Upper lobe of left lung (tissue), 6 donors: ENCODE measurements at places on chromosomes 12 and 14. TPM values are rescaled to one million over a fixed set of nuclear protein-coding genes. Genes with fewer than 3 reads are reported as not detected.

DNA sequence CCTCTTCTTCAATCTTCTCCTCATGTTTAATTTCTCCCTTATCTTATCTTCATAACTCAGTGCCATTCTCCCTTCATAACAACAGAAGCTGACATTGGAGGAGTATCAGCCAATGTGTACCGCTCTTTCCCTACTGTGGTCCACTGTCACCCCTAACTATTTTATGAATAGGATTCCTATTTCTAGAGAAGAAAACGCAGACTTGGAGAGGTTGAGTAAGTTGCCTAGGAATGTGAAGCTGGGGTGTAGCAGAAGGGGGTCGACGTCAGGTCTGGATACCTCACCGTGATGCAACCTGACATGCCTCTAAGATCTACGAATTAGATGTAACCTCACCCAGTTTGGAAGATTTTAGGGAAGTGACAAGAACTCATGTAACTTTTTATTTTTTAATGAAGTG, 17.1 kb downstream of the LMO3 start:
- H3K36me3 ChIP-seq, result no peaks in the 10 kb centered on the region
- H3K4me3 ChIP-seq, result no peak overlapping the region
- DNase-seq, result no peak
- H3K27ac ChIP-seq, result no peak overlapping the region

DNA sequence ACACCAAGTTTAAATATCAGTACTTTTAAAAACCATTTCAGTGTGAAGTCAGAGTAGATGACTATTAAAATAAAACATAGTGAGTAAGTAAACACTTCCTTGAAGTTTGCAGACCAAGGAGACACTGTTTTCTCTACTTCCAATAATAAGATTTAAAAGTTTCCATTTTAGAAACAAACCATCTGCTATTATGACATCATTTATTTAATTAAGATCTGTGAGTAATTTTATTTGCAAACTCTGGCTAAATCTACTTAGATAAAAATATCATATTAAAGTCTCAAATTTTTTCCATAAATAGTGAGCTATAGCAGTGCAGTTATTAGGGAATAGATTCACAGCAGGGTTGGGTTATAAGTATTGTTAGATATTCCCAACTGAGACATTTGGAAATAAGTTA, 1267.0 kb upstream of the FLRT2 start:
- no peak overlapping the region for H3K4me3 ChIP-seq
- no peaks in the 10 kb centered on the region for H3K36me3 ChIP-seq
- DNase-seq, result no peak
- H3K27ac ChIP-seq, result no peak overlapping the region

DNA sequence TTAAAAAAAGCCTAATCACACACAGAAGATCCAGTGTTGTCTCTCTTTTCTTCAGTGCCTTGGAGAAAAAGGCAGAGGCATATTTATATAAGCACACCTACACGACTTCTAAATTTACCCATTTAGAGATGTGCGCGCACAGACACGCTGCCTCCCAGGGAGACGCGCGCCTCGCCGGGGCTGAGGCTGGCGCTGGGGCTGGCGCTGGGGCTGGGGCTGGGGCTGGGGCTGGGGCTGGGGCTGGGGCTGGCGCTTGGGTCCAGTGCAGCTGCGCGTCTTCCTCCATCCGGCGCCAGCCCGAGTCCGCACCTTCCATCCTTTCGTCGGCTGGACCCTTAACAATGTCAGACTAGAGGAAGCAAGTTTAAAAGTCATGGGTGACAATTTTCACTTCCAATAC, 118.4 kb upstream of the ARID2 start:
- no peaks in the 10 kb centered on the region for H3K27me3 ChIP-seq
- peaks cover 3% of the 10 kb centered on the region for H3K4me1 ChIP-seq
- H3K4me3 ChIP-seq, result no peak overlapping the region
- no peak for DNase-seq

GRCh38 chr12:6158749-6159148, 34.3 kb upstream of the VWF start:
- no peak overlapping the region for H3K4me3 ChIP-seq
- DNase-seq, result no peak
- H3K27me3 ChIP-seq, result no peaks in the 10 kb centered on the region
- peak overlapping the region; percentile 35 for H3K27ac ChIP-seq
- no peaks in the 10 kb centered on the region for H3K36me3 ChIP-seq

DNA sequence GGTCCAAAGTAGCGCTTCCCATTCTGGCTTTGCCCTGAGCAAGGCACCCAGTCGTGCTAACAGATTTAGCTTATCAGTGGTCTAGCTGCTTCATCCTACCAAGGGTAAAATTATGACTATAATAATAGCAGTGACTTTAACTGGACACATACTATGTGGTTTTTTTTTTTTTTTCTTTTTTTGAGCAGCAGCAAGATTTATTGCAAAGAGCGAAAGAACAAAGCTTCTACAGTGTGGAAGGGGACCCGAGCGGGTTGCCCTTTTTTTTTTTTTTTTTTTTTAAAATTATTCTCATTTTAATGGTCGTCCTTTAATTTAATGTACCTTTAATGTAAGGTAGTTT, 505 bp downstream of the HELB start:
- H3K4me3 ChIP-seq, result peak overlapping the region; percentile 58
- H3K36me3 ChIP-seq, result no peaks in the 10 kb centered on the region
- DNase-seq, result no peak
- H3K27ac ChIP-seq, result peak overlapping the region; percentile 88
- no peaks in the 10 kb centered on the region for H3K27me3 ChIP-seq

GRCh38 chr14:100156776-100157175, 2.7 kb downstream of the DEGS2 start:
- H3K4me1 ChIP-seq, result peaks cover 23% of the 10 kb centered on the region
- DNase-seq, result no peak
- H3K27me3 ChIP-seq, result peaks cover 14% of the 10 kb centered on the region
- peak overlapping the region; percentile 19 for H3K27ac ChIP-seq
- no peaks in the 10 kb centered on the region for H3K36me3 ChIP-seq
- no peak overlapping the region for H3K4me3 ChIP-seq

DNA sequence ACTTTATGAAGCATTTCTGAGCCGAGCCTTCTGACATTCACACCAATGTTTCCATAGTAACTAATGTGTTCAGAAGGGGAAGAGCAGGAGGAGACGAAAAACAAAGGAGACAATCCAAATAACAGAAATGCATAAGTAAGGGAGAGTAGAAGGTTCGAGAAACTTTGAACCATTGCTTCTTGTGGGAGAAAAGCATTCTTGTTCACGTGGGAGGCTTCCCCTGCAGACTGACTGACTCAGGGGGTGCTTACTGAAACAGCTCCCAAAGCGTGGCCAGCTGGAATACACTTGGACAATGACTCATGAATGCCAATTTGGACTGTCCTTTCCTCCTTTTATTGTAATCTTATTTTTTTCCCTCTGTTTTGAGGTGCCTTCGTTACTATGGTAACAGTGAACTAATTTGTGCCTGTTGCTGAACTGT, 73.9 kb downstream of the NEDD1 start:
- no peaks in the 10 kb centered on the region for H3K36me3 ChIP-seq
- no peaks in the 10 kb centered on the region for H3K4me1 ChIP-seq
- H3K27ac ChIP-seq, result no peak overlapping the region
- DNase-seq, result no peak
- no peak overlapping the region for H3K4me3 ChIP-seq
- peaks cover 4% of the 10 kb centered on the region for H3K27me3 ChIP-seq

- H3K36me3 ChIP-seq, result no peaks in the 10 kb centered on the region
- H3K27ac ChIP-seq, result no peak overlapping the region
- no peaks in the 10 kb centered on the region for H3K27me3 ChIP-seq
- H3K4me3 ChIP-seq, result no peak overlapping the region
Observed at GRCh38 chr14:55451398-55451797, 11.0 kb upstream of the TBPL2 start.

DNA sequence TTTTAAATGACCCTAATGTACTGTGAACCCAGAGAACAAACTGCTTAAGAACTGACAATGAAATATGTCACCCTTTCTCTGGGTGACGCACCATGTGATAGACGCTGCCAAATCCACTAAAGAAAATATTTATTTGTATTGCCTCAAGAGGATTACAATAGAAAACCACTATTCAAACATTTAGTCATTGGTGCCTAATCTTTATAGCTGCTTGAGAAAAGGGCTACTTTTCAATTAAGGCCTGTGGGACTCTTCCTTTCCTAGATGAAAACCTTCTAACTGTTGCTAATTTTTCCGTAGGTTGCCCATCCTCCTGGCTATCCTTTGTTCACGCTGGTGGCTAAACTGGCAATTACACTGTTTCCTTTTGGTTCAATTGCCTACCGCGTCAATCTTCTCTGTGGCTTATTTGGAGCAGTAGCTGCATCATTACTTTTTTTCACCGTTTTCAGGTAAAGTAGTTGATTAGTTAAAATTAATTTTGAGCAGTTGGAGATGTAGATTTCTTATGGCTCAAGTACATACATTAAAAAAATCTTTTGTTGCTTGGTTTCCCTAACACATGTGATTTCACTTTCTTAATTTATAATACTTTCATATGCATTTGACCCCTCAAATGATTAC, 6.0 kb downstream of the TMEM260 start:
- H3K36me3 ChIP-seq, result peaks cover 4% of the 10 kb centered on the region
- no peak for DNase-seq
- H3K27me3 ChIP-seq, result no peaks in the 10 kb centered on the region
- H3K4me3 ChIP-seq, result no peak overlapping the region

DNA sequence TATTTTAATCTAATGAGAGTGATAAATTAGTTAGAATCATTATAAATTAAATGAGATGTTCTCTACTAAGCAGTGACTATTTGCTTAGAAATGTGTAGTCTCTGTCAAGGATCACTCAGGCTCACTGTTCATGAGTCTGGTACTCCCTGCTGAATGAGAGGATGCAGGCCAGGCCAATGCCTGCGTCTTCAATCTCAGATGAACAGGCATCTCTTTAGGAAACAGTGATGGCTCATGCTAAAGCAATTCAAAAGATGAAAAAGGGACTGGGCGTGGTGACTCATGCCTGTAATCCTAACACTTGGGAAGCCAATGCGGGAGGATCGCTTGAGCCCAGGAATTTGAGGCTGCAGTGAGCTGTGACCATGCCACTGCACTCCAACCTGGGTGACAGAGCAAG, 106.8 kb downstream of the ZFC3H1 start:
- H3K36me3 ChIP-seq, result no peaks in the 10 kb centered on the region
- no peak for DNase-seq
- no peaks in the 10 kb centered on the region for H3K4me1 ChIP-seq
- H3K27me3 ChIP-seq, result no peaks in the 10 kb centered on the region
- H3K27ac ChIP-seq, result no peak overlapping the region

- H3K36me3 ChIP-seq, result no peaks in the 10 kb centered on the region
- no peak overlapping the region for H3K27ac ChIP-seq
- DNase-seq, result no peak
Observed at GRCh38 chr14:55711175-55711811, 131.3 kb downstream of the KTN1 start.

DNA sequence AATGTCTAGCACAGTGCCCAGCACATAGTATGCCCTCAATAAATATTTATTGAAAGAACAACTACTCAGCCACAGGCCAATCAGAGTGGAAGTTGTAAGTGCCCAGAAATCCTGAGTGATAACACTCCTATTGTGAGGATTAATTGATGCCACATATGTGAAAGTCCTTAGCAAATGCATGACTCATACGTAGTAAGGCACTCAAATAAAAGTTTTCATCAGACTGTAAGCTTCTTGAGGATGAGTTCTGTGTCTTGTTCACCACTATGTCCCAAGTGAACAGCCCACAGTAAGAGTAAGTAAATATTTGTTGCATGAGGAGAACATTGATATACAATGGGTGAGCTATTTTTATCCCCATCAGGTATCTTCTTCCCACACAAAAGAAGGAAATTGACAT, 24.7 kb upstream of the ANO6 start:
- H3K4me3 ChIP-seq, result no peak overlapping the region
- peaks cover 12% of the 10 kb centered on the region for H3K4me1 ChIP-seq
- H3K36me3 ChIP-seq, result no peaks in the 10 kb centered on the region
- H3K27me3 ChIP-seq, result no peaks in the 10 kb centered on the region
- no peak overlapping the region for H3K27ac ChIP-seq

DNA sequence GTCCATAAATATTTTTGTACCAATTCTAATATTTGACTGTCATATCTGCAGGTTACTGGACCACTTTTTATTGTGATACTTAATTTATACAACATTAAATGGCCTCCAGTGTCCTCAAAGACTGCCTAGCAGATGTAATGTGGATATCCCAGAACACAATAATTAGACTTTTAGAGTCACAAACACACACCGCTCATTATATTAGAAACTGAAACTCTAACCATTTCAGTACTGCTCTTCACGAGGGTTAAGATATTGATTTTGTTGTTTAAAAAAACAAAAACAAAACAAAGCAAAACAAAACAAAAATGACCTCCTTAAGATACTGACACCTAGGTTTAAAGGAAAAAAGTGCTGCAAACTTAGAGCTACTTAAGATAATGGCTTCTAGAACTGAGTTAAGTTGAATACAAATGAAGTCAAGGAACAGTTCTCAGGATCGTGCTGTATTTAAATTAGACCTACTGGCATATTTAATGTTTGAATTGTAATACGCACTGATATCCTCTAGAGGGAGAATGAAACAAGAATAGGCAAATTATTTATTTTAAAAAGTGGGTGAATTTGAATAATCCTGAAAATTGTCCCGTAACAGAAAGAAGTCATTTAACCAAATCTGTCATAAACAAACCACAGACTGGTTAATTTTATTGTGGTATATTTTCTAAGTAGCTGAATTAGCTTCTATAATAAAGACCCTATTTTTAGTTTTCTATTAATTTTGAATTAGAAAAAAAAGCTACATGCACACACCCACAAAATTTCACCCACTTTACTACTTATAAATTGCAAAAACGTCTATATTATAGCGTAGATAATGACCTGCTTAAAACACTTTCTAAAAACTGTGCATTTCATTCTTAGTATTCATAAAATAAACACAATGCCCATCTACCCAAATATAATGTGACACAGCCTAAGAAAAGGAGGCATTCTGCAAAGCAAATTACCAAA, 395.2 kb upstream of the DCN start:
- no peak overlapping the region for H3K27ac ChIP-seq
- no peaks in the 10 kb centered on the region for H3K27me3 ChIP-seq
- DNase-seq, result no peak
- no peaks in the 10 kb centered on the region for H3K36me3 ChIP-seq
- no peaks in the 10 kb centered on the region for H3K4me1 ChIP-seq

DNA sequence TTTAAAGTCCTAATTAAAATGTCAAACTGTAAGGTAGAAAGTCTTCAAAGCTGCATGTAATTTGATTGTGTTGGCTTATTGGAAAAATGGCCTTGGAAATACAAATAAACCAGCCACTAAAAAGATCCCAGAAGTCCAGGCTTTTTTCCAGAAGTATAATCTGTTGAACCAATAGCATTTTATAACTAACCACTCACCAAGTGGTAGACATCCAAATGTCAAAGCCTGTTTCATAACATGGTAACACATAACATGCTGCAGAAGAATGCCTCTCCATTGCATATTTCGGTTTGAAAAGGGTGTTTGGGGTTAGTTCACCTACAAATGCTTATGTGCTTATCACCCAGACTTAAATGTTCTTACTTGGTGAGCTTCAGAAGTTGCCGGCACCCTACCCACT, 183.7 kb upstream of the DIO2 start:
- no peaks in the 10 kb centered on the region for H3K4me1 ChIP-seq
- H3K27me3 ChIP-seq, result no peaks in the 10 kb centered on the region
- no peak overlapping the region for H3K27ac ChIP-seq
- H3K4me3 ChIP-seq, result no peak overlapping the region
- no peak for DNase-seq
- H3K36me3 ChIP-seq, result no peaks in the 10 kb centered on the region

- peak overlapping the region; percentile 76 for H3K27ac ChIP-seq
- no peaks in the 10 kb centered on the region for H3K36me3 ChIP-seq
- peaks cover 4% of the 10 kb centered on the region for H3K4me1 ChIP-seq
- H3K4me3 ChIP-seq, result no peak overlapping the region
- H3K27me3 ChIP-seq, result no peaks in the 10 kb centered on the region
Observed at GRCh38 chr14:31229638-31230572, 22.3 kb upstream of the HECTD1 start.

The OTOGL gene
- total RNA-seq, result 0.15 TPM

The FGD6 gene
- 19.6 TPM for total RNA-seq

The CS gene
- total RNA-seq, result 139 TPM

The JKAMP gene
- total RNA-seq, result 49.6 TPM

The SLC10A1 gene
- total RNA-seq, result not detected
